Kidney epithelial cell (primary cell): ENCODE measurements at places on chromosomes 5 and 9. TPM values are rescaled to one million over a fixed set of nuclear protein-coding genes. Genes with fewer than 3 reads are reported as not detected.

The MEIKIN gene
- total RNA-seq: not detected in 2 replicates

The TCF7 gene
- 3.6 and 4.8 TPM in 2 replicates for total RNA-seq

DNA sequence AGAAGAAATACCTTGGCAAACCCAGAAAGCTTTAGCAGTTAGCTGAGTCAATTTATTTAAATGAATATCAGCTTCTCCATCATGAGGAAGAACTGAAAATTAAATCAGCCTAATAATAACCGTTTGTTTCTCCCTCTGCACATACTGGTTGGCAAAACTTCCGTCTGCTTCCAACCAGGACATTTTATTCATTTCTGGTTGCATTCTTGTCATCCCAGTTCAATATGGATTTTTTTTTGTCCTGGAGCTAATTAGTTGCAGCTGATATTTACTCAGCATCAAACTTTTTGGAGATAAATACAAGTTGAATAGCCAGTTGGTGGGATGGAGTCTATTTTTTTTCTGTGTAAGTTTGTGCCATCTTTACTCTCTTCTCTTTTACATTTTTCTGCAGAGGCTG lies 126.5 kb upstream of the GDNF start:
- DNase-seq: no peak

- no peak for DNase-seq
Observed at GRCh38 chr5:146327257-146327870, 11.3 kb upstream of the POU4F3 start.

GRCh38 chr5:80090884-80091166 lies 55.7 kb downstream of the THBS4 start:
- DNase-seq: no peak
